ENCODE measurements at places on chromosomes 6 and 20.

- DNase-seq: peak; percentile 29
Measured at GRCh38 chr6:2952557-2953095, 18.7 kb downstream of the SERPINB6 start.

DNA sequence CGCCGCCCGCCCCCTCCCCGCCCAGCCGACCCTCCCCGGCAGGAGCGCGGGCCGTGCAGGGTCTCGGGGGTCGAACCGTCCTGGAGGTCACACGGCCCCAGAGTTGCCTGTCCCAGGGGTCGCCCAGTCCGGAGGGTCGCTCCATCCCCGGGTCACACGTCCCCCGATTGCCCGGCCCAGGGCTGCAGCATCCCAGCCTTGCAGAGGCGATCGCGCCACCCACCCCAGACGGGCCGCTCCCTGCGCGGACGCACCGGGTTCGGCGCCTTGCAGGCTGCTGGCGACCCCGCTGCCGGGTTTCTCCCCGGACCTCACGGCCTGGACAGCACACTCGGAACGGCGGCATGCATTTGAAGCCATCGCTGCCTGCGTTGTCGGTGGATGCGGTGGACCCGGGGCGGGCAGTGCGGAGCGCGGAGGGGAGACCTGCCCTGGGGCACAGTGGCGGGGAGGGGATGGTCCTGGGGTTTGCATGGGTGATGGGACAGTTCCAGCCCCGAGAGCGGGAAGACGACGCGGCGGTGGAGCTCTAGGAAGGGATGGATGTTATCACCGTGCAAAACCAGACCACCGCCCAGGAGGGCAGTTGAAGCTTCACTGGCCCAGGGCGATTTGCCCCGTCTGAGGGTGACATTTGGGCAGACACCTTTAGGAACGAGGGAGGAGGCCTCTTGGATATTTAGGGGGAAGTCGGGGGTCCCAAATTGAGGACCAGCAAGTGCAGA lies 22.7 kb upstream of the FRMD1 start:
- no peak for DNase-seq

GRCh38 chr6:158545043-158545966 lies 14.6 kb upstream of the TMEM181 start:
- no peak for DNase-seq

DNA sequence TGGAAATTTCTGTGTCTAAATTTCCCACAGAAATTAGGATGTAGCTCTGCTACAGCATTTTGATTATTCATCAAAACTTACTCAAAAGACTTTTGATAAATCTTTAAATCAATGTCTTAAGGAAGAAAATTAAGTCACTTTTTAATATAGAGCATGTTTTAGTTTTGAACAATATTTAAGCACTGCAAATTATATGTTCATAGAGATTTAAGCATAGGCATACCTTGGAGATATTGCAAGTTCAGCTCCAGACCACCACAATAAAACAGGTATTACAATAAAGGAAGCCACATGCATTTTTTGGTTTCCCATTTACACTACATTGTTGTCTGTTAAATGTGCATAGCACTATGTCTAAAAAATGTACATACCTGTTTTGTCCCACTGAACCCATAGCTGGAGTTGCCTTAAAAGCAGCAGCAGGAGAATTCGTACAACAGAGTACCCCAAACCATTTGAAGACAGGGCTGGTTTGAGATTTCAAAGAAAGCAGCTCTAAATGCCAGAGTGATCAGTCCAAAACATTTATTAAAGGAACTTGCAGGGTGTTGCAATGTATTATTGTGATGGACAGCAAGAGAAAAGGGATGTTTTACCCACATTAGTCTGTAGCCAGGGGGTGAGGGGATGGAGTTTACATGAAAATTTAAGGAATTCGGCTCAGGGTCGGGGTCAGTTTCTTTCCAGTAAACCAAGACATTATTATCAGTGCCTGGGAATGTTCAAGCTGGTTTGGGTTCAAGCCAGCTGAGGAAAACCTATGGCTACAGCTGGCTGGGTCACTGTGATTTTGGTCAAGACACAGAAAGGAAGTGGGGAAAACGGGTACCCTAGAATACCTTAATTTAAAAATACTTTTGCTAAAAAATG lies 6.3 kb upstream of the LOC128125822 start:
- no peak for DNase-seq

DNA sequence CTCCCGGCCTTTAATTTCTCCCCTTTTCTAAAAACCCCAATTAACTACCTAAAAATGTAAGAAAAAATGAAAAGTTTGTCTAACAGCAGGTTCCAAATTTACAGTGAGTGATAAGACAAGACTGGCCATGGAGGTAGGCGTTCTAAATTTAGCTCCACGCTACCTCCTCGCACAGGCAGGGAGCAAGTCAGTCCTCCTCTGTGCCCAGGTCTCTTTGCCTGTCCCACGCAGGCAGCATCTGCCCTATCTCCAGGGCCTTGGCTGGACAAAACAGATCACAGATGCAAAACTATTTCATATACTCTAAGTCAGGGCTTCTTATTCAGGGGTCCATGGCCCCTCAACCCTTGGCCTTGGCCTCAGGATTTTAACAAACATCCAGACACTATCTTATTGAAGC lies 98.0 kb upstream of the JARID2 start:
- DNase-seq: no peak

GRCh38 chr6:2020909-2021308 lies 224.5 kb downstream of the GMDS start:
- no peak for DNase-seq

GRCh38 chr6:47260021-47260420 lies 49.7 kb downstream of the TNFRSF21 start:
- no peak for DNase-seq

- DNase-seq: no peak
Measured at GRCh38 chr20:34637245-34638038, 39.5 kb downstream of the PIGU start.

- no peak for DNase-seq
Measured at GRCh38 chr6:89790403-89790802, 29.2 kb downstream of the MDN1 start.

GRCh38 chr6:144651234-144651633 lies 366.1 kb downstream of the UTRN start:
- no peak for DNase-seq

DNA sequence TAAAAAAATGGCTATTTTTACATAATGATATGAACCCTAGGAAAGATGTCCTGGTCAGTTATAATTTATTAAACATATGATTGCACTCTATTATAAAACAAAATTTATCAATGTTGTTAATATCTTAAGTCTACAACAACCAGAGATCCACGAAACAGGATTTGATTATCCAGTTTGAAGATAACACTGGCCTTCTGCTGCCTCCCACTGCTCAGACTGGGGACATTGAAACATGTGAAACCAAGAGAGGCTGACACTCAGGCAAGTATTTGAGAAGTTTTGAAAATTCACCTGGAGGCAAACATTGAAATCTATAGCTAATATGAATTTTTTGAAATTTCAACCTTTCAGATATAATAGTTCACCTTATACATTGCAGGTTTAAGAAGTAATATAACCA lies 219.3 kb upstream of the HSF2 start:
- no peak for DNase-seq

DNA sequence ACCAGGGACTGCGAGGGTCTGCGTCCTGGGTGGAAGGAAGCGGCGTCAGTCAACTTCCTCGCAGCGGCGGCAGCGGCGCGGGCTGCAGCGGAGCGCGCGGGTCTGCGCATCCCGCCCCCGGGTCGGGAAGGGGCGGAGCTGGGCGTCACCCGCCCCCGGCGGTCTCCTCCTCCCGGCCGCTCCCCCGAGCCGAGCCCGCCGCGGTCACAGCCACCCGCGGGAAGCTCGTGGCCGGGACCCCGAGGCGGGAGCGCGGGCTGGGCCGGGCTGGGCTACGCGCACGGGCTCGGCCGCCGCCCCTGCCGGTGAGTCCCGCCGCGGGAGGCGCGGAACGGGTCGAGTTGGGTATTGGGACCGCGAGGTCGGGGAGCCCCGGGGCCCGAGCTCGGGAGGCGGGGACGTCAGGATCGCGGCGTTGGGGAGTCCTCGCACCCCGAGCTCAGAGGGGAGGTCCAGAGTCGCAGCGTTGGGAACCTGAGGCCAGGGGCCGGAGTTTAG lies at the start of gene PAQR8:
PAQR8 (plus strand) TSS at position 207 of the 498 bp plus-strand sequence. CDS start 41,063 bp downstream, outside the sequence.
- DNase-seq: peak; percentile 58

DNA sequence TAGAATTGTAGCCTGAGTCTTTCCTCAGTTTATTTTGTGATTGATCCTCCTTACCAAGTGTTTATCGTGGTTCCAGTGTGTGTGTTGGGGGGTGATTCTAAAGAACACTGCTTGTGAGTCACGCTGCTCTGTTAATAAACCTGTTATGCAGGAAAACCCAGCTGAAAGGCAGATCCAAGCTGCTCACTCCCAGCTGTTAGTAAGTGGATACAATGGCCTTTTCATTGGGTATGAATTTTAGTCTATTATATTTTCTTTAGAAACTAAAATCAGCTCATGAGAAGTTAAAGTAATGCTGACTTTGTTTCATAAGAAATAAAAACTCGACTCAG lies 12.2 kb upstream of the DSTN start:
- DNase-seq: no peak

DNA sequence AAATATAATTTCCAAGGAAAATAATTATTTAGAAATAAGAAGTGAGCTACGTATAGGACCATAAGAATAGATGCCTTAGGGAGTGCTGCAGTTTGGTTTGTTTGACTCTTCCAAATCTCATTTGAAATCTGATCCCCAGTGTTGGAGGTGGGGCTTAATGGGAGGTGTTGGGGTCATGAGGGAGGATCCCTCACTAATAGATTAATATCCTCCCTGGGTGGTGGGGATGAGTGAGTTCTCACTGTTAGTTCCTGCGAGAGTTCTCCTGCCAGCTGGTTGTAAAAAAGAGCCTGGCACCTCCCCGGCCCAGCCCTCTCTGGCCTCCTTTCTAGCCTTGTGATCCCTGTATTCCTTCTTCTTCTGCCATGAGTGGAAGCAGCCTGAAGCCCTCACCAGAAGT lies 69.3 kb downstream of the RCAN2 start:
- DNase-seq: no peak

DNA sequence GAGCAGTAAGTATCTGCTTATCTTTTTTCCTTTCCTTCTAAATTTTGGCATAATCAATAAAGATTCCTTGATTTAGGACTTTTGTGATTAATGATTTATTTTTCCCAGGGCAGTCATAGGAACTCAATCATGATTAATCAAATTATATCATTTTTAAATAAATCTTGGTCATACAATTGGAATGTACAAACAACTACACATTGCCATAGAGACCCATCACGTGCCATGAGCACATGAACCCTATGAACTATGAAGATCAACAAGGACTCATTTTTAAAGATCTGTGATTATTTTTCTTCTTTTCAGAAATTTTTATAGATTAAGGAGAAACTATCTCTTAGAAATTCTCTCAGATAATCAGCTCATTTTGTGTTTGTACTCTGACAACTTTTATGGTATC lies 622.4 kb downstream of the BCKDHB start:
- DNase-seq: no peak

All from stimulated activated CD8-positive, alpha-beta memory T cell treated with anti-CD3 and anti-CD28 coated beads, Interleukin-7, amount 100 ng/mL, for 1 hour (primary cell).